Activated T-cell treated with anti-CD3 and anti-CD28 coated beads for 24 hours (primary cell): ENCODE measurements at places on chromosomes 12 and 14.

- no peak for DNase-seq
Observed at GRCh38 chr12:41476499-41477439, 288.6 kb downstream of the PDZRN4 start.

GRCh38 chr14:87434011-87434410, 559.0 kb downstream of the GALC start:
- no peak for DNase-seq

DNA sequence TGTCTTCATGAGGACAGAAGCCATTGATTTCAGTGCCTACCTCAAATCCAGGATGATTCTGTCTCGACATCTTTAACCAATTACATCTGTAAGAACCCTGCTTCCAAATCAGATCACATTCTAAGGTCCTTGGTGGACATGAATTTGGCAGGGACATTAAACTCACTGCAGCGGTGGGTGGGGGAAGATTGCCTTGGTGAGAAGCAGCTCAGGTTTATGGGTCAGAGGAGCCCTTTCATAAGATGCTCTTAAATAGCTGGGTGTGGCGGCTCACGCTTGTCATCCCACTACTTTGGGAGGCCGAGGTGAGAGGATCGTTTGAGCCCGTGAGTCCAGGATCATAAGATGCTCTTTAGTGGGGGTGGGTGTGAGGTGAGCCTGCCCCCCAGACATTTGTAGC, 42.9 kb downstream of the ELK3 start:
- no peak for DNase-seq

DNA sequence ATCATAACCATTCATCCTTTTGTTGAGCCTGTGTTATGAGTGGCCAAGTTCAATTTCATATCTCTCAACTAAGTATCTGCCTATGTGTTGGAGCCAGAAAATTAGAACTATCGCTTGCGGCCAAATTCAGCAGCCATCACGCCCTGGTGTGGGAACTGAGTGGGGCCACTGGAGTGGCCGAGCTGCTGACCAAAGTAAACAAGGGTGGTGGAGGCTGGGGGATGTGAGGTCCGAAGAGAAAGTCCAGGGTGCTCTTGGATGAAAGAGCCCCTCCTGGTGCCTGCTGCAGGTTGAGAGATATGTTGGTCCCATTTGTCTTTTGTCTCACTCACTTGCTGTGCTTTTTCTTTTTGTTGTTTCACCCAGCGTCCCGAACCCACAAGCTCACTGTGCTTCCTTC, 14.9 kb downstream of the ADGRD1 start:
- no peak for DNase-seq

DNA sequence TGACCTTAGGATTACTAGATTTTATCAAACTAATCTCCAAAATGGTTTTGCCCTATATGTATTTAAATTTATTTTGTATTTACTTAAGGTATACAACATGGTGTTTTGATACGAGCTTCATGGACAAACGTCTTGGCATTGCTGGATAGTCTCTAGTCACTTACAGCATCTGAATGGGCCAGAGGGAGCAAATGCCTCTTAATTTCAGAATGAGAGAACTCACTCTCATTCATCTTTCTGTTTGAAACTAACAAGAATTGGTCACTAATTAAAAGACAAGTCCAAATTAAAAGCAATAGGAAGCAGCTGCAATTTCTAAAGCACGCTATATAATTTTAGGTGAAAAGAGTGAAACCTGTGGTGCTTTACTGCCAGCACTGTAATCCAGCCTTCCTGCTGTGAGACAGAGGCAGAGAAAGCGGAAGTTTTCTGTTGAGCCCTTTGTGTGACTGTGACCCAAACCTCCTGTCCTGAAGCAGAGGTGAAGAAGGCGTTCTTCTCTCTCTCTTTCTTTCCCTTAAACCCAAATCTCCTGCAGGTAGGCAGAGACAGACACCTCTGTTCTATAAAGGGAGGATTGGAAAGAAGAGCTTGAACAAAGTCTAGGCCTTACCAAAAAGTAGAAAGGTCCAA, 184.6 kb upstream of the NAV3 start:
- DNase-seq: no peak

DNA sequence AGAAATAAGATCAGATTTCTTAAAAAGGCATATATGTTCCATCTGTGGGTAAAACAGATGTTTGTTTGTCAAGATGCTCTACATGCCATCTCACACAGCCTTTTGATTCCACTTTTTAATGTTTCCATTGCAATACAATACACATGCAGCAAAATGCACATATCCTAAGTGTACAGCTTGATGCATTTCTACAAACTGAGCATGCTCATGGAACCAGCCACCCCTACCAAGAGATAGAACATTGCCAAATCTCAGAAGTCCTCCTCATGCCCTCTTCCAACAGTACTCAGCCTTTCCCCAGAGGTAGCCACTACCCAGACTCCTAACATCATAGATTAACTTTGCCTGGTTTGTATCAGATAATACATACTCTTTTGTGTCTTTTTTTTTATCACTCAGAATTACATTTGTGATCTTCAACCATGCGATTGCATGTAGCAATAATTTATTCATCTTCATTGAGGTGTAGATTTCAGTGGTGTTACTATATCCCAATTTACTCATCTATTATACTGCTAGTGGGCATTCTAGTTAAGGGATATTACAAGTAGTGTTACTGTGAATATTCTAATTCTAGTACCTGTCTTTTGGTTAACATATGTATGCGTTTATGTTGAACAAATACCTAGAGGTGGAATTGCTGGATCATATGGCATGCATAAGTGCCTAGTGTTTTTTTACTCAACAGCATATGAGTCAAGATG, 3.3 kb downstream of the GPR65 start:
- DNase-seq: no peak

GRCh38 chr12:51536159-51536558, 54.9 kb upstream of the SCN8A start:
- DNase-seq: no peak

DNA sequence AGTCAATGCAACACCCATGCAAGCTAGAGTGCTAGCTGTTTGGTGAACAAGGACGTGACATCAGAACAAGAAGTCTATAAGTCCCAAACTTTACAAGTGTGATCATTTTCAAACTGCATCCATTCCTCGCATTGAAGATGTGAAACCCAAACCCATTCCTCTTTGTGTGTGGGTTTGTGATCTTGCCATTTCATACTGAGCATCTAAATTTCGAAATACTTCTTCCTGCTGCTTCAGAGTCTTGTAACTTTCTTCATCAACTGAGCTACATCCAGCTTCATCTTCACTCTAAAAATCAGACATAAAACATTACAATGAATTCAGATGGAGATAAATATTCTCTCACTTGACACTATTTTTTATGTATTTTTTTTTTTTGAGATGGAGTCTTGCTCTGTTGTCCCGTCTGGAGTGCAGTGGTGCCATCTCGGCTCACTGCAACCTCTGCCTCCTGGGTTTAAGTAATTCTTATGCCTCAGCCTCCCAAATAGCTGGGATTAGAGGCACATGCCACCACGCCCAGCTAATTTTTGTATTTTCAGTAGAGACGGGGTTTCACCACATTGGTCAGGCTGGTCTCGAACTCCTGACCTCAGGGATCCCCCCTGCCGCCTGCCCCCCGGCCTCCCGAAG, 4.8 kb upstream of the ZCCHC8 start:
- DNase-seq: no peak

DNA sequence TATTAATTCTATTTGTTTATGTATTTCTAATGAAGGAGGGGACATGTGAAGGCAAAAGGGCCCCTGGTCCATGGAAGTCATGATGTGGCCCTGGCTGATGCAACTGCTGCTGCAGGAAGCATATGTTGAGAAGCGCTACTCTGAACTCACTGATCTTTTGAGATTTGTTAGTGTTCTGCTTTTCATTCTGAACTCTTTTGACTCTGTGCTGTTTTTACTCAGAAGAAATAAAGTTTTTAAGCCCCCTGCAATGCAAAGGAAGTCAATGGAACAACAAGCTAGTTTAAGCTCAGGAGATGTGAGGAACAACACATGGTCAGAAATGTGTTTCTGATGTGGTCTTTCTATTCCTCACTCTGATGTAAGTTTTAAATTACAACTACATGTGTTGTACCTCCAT, 88.9 kb upstream of the BTG1 start:
- no peak for DNase-seq

DNA sequence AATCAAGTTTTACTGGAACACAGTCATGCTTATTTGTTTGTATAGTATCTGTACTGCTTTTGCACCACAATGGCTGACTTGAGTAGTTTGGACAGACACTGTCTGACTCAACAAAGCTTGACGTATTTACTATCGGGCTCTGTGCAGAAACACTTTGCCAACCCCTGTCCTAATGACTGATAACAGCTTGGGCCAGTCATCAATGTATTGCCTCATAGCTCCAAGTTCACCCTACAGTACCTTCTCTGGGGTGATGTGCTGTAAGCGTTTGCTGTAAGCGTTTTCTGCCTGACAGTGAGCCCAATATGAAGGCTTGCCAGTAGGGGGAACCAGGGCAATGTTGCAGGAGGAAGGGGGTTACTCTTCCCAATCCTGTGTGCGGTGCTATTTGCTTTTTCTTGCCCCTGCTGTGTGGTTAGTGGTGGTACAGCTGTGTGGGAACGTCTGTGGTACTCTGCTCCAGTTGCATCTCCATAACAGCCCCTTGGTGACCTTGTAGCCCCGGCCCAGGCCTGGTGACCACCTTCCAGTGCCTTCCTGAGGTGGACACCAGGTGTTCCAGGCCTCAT, 5.4 kb upstream of the CCDC177 start:
- no peak for DNase-seq

DNA sequence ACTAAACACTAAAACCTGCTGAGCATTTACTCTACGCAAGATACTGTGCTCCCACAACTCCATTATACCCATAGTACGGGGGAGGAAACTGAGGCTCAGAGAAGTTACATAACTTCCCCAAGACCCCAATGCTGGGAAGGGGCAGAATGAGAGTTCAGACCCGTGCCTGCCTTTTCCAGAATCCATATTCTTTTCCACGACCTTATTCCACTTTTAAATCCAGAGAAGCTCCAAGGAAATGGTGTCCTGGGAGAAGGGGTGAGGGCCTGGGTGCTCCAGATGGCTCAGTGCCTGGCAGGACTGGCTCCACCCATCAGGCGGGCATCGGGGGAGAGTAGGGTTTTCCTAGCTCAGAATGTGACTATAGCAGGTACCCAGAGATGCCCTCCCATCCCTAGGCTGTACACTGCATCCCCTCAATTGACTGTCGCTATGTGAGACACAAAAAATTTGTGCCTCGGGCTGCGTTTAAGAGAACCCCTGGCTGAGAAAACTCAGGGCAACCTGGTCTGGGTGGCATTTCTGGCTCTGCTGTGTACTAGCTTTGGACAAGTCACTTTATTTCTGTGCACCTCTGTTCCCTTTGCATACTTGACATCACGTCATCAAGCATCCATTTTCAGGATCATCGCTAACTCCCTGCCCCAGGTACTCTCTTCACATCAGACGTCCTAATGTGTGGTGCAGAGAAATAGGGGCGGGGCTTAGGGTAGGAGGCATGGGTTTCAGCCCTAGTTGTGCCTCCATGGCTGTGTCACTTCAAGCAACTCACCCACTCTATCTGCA, 11.6 kb upstream of the IQSEC3 start:
- DNase-seq: no peak

DNA sequence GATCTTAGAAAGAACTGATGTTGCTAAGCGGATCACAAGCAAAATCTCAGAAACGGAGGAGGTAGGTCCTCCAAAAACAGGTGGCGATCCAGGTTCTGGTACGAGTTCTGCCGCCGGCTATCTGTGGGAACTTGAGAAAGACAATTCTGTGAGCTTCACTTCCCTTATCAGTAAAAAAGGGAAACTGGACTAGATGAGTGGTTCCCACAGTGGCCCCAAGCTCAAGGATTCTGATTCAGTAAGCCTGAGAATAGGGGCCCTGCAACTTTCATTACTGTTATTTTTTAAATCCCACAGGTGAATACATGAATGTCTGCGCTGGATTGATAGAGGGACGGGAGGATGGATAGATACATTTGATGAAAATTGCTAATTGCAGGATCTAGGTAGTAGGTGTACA, 160.2 kb downstream of the PPM1H start:
- DNase-seq: no peak

DNA sequence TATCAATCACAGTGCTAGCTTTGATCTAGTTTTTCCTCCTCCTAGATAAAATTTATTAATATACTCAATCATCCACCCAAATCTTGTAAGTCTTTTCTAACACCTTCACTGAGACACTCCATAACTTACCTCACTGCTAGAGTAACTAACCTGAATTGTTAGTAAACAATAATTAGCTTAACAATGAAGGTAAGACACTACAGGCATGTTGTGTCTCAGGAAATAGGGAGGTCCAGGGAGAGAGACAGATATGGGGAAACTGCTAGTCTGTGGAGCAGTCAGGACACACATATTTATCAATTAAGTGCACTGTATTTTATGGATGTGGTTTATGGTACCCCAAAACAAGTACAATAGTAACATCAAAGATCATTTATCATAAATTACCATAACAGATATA, 94.2 kb upstream of the SSTR1 start:
- no peak for DNase-seq

GRCh38 chr12:49928471-49928870, 22.1 kb upstream of the AQP2 start:
- DNase-seq: no peak

GRCh38 chr12:88703790-88704189, 123.5 kb upstream of the KITLG start:
- DNase-seq: no peak

DNA sequence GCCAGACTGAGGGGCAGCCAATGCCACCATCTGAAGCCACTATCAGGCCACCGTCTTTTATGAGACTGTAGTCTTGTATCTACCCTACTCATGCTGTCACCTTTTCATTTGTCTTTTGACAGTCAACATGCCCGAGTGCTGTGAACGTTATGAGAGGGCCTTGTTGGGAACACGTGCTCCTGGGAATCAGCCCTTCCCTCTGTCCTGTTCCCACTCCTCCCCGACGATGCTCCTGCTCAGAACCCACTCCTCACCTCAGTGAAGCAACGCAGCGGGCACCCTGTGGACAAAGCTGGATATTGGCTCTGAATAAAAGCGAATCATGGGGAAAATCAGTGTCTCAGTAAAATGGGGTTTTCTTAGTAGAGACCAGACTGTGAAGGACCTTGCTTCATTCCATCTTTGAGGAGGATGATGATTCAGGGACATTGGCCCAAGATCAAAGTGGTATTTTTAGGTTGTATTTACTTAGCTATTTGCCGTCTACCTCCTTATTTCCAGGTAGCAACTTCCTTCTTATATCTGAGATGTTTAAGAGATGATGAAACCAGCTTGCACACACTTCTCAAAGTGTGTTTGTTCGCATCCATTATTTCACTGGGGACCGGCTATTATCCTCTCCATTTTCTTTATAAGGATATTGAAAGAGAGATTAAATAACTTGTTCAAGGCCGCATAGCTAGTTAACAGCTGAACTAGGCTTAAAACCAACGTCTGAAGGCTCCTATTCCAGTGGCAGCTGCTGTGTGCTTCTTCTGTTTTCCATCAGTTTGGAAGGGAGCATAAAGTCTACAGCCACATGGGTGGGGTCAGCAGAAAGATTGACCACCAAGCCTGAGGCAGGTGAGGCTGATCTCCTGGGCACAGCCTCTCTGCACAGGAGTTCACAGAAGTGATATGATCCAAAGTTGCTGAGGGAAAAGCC, 43.9 kb upstream of the CTDSP2 start:
- DNase-seq: no peak

GRCh38 chr12:25001311-25001710, 52.4 kb upstream of the BCAT1 start:
- DNase-seq: no peak
